ENCODE measurements at places on chromosomes 7 and 10.

GRCh38 chr10:133241501-133242205 lies 4.0 kb downstream of the VENTX start:
- no peak for DNase-seq

- no peak for DNase-seq
Measured at GRCh38 chr10:27558612-27559020, 54.5 kb downstream of the RAB18 start.

DNA sequence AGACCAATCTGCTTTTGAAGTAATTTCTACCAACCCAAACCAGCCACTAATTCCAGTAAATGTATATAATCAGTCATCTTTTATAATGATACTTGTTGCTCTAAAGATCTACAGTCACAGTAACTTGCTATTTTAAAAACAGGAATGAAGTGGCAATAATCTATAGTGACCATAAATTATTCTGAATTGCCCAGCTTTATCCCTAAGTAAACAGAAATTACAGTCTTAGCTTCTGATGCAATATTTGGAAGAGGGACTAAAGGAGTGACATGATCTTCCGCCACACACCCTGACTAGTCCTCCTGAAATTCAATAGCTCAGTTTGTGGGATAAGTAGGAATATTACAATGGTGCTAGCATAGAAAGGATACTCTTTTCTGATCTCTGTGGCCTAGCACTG lies 96.1 kb downstream of the ATE1 start:
- no peak for DNase-seq

- DNase-seq: no peak
Measured at GRCh38 chr7:154676422-154677073, 326.4 kb downstream of the PAXIP1 start.

All from stimulated activated CD4-positive, alpha-beta T cell treated with anti-CD3 and anti-CD28 coated beads, TNF-alpha, amount 100 ng/mL, for 1 hour (primary cell).